H54 (cell line): ENCODE measurements at places on chromosomes 4 and X.
A peak's percentile ranks its signal among the peaks of the same experiment; 100 is the strongest.

GRCh38 chr4:26884026-26884425 lies 23.4 kb downstream of the STIM2 start:
- DNase-seq: no peak

DNA sequence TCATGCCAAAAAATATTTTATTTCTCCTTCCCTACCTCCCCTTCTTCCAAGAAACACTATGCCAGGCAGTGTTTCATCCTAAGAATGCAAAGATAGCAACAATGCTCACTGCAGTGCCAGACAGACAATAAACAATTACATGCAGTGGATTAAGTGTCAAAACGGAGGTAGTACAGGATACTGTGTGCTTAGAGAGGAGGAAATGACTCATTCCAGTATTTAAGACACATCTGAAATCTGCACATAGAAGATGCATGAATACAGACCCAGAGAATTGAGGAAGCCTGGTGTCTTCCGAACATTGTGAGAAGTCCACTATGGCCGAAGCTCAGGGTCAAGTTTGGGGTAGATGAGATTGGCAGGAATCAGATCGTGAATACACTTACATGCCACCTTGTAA lies 326.4 kb downstream of the PPP3CA start:
- DNase-seq: no peak

GRCh38 chrX:53580742-53581504 lies 105.6 kb downstream of the HUWE1 start:
- DNase-seq: no peak

GRCh38 chr4:56317749-56318148 lies 69.5 kb downstream of the AASDH start:
- DNase-seq: no peak

GRCh38 chr4:72006586-72006985 lies 25.2 kb upstream of the NPFFR2 start:
- DNase-seq: peak; percentile 6

- no peak for DNase-seq
These were observed 41.0 kb downstream of the BEX3 start for GRCh38 chrX:103417370-103417769.

DNA sequence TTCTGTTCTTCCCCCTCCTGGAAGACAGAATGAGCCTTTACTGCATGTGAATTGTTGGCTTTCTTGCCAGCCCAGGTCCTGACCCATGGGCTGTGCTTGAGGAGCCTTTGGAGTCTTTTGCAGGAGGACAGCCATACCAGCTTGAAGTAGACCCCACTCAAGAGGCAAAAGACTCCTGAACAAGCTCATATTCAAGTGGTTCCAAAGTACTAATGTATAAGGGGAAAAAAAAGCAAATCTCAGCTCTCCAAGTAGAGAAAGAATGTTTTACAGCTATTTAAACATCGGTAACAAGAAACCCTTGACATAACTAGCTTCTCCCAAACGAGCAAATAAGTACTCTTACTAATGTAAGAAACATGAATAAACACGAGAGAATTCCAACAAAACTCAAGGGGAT lies 174.9 kb upstream of the MXRA5 start:
- DNase-seq: no peak

DNA sequence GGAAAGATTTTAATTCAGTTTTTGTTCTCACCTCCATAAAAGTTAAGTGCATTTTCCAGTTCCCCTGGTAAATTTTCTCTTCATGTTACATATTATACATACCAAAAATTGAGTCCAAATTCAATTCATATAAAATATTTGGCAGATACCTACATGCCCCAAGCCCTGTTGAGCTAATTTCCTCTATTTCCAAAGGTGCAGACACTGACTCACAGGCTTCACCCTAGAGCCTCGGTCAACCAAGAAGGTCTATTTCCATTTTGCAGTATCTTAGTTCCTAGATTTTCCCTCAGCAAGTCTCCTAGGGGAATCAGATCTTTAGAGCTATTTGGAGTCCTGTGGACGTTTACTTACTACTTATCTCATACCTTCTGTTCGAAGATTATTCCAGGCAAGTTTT lies 174.4 kb downstream of the TSPAN5 start:
- no peak for DNase-seq

DNA sequence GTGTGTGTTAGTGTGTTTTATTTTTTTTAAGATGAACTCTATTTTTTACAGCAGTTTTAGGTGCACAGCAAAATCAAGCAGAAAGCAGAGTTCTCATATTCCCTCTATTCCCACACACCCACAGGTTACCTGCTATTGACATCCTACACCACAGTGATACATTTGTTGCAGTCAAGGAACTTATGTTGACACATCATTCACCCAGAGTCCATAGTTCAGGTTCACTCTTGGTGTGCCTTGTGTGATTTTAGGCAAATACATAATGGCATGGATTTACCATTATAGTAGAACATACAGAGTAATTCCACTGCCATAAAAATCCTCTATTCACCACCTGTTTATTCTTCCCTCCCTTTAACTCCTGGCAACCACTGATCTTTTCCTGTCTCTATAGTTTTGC lies 28.7 kb downstream of the DIAPH2 start:
- DNase-seq: no peak

DNA sequence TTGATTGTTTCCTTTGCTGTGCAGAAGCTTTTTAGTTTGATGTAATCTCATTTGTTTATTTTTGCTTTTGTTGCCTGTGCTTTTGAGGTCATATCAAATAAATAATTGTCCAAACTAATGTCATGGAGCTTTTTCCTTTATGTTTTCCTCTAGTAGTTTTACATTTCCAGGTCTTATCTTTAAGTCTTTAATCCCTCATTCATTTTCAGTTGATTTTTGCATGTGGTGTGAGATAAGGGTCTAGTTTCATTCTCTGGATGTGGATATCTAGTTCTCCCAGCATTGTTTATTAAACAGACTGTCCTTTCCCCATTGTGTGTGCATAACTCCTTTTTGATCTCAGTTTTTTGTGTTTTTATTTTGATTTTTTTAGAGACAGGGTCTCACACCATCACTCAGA lies 179.1 kb upstream of the STK26 start:
- DNase-seq: no peak

- DNase-seq: no peak
These were observed 155.2 kb upstream of the GALNT7 start for GRCh38 chr4:173013232-173013930.

- DNase-seq: no peak
These were observed 265.5 kb upstream of the FTHL17 start for GRCh38 chrX:31337332-31337731.

DNA sequence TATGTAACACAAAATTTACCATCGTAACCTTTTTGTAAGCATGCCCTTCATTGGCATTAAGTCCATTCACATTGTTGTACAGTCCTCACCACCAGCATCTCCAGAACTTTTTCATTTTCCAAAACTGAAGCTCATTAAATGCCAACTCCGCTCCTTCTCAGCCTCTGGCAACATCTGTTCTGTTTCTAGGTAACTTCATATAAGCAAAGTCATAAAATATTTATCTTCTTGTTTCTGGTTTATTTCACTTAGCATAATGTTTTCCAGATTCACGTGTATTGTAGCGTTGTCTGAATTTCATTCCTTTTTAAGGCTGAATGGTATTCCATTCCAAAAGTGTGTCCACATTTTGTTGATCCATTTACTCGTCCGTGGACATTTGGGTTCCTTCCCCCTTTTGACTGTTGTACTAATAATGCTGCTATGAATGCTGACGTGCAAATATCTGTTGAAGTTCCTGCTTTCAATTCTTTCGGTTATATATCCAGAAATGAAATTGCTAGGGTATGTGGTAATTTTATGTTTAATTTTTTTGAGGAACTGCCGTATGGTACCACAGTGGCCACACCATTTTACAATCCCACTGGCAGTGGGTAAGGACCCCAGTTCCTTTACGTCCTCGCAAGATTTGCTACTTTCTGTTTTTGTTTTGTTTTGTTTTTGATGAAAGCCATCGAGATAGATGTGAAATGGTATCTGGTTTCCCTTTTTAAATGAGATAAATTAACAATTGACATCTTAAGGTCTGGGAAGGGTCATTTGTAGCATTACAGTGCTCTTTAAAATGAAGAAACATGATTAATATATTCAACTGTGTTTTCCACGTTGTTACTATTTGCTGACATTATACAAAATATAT lies 63.4 kb downstream of the PTTG2 start:
- no peak for DNase-seq

DNA sequence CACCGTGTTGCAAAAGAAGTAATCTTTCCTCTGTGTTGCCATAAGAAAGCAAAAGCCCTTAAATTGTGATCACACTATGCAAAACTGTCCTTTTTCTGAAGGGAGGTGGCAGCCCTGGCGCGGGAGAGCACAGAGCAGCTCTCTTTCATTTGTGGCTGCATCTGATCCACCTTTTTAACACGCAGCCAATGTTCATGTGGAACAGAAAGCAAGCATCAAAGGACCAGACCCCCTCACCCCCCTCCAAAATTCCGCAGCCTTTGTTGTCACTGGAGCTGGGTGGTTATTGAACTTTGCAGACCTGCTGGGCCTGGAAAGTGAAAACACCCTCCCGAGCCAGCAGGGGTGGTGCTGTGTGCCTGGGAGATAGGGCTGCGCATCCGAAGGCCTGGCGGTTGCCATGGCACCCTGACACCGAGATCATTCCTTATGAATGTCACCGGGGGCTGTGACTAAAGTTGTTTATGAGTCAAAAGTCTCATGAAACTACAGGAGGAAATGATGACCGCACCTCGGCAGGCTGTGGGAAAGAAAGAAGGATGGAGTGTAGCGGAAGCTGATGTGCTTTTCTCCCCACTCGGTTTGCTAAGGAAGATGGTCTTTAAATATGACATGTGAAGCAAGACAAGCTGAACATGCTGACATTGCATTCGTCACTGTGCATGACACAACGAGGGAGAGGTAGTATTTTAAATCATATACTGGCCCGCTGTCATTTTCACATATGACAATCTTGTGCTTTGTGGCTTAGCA lies 367.4 kb downstream of the UNC5C start:
- peak; percentile 54 for DNase-seq

GRCh38 chrX:151912780-151913179 lies at the start of gene MAGEA4:
MAGEA4 (plus strand) TSS chrX:151912889; CDS start chrX:151923665, 10,776 bp downstream.
- DNase-seq: no peak

DNA sequence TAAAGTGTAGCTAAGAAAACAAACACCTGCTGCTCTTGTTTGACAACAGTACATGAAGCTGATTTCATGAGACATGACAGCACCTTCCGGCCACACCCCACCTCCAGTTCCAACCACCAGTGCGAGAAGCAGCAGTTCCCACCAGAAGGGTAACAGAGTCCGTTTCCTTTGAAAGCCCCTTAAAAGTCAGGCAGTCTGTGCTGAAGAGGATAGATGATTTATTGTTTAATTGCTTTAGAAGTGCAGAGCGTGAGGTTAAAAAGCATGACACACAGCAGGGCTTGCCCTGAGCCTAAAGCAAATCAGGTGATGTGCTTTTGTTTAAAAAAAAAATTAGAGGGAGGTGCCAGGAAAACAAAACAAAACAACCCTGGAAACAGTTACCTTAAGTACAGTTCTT lies 82.6 kb downstream of the HADH start:
- no peak for DNase-seq

- DNase-seq: no peak
These were observed 27.4 kb downstream of the SMARCA1 start for GRCh38 chrX:129495900-129496299.

DNA sequence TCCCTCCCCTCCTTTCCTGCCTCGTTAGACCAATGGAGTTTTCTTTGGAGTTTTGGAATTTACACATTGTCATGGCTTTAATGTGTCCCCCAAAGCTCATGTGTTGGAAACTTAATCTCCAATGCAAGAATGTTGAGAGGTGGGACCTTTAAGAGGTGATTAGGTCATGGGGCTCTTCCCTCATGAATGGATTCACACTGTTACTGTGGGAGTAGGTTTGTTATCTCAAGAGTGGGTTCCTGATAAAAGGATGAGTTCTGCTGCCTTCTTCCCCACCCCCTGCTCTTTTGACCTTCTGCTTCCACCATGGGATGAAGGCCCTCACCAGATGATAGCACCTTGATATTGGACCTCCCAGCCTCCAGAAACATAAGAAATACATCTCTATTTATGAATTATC lies 16.8 kb downstream of the MORF4L2 start:
- no peak for DNase-seq

DNA sequence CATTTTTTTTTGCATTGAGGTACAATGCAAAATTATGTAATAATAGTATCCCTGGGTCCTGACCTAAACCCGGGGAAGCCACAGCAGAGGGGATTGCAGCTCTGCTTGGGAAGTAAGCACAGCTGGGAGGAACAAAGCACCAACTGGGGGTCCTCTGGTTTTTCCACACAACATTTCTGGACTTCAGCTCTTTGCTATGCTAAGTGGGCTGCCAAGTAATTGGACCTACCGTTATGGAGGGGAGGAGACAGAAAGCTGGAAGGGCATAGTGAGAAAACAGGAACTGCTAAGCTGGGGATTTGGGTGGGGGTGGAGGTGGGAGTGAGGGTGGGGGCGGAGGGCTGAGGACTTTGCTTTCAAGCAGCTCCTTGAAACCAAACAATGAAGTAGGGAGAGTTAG lies 183.3 kb downstream of the ZIC3 start:
- DNase-seq: no peak

- DNase-seq: no peak
These were observed 201.8 kb upstream of the NDST4 start for GRCh38 chr4:115315182-115315581.

DNA sequence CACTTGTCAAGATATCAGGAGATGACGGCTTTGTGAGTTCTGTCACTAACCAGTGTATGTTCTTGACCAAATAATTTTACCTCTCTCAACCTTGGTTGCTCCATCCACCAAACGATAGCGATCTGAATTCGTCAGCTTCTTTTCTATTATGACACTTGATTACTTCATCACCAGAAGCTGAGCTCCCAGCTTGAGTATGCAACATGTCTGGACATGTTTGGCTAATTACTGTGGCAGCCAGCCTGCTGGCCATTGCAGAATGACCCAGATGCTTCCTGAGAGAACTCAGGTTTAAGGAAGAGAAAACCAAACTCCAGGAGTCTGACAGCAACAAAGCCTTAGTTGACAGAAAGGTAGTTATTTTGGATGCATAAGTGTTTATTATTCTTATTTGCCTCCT lies 46.4 kb upstream of the PARM1 start:
- DNase-seq: no peak

DNA sequence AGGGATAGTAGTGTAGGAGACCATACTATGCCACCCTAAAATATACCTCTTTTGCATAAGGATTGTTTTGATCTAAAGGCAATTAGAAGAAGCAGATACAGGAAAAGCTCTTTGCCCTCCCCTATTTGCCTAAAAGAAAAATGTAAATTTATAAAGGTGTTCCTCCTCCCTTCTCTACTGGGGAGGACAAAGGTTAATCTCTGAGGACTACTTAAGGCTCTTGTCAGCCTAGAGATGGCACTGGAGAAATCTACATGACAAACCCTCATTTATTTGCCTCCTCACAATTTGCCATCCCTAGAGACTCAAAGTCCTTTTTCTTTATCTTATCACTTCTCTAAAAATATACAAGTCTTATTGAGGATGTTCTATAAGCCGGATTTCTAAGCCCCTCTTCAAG lies 1021.8 kb downstream of the STPG2 start:
- no peak for DNase-seq

- DNase-seq: no peak
These were observed 231.1 kb upstream of the CENPE start for GRCh38 chr4:103429283-103429682.

DNA sequence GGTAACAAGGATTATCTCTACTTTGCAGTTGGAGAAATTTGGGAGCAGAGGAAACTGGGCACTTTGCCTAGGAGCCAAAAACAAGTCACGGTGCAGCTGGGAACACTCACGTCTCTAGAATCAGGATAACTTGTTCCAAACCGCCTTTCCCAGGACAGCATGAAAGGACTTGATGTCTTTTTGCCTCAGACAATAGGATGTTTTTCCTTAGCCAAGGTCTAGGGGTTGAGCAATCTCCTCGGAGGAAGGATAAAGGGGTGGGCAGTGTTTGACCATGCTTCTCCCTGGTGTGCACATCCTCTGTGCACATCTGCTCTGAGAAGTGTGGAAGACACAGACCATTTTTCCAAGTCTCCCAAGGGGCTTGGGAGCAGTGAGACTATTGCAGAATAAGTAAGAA lies 1.7 kb upstream of the SPARCL1 start:
- no peak for DNase-seq
